ENCODE measurements at places on chromosomes 16 and 17. TPM values are rescaled to one million over a fixed set of nuclear protein-coding genes. Genes with fewer than 3 reads are reported as not detected.

KRTAP1-1 gene
- 9.9 TPM for total RNA-seq

CCDC78 gene
- 0.64 TPM for total RNA-seq

NXN gene
- 24.7 TPM for total RNA-seq

KRTAP4-12 gene
- not detected for total RNA-seq

KRTAP4-5 gene
- total RNA-seq = 19.2 TPM

DNA sequence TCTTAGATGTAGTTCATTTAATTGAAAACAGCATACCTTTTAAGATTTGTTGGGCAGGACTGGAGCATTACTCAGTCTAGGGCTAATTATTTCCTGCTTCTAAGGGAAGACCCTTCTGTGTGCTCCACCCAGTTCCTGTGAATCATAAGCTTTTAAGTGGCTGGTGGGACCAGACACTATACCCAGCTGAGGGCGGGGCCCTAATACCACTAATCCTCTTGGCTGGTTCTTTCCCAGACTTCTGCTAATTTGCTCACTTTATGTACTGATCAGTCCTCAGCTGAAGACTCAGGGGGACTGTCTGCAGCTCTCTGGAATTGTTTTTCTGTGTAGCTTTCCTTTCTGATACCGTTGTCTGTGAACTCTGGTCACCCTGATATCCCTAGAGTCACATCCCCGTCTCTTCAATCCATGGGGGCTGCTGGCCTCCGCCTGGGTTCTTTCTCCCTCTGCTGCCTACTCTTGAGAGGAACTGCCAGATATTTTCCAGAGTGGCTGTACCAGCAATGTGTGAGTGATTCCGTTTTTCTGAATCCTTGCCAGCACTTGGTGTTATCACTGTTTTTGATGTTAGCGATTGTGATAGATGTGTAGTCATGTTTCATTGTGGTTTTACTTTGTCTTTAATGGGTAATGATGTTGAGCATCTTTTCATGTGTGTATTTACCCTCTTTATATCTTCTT lies 35.1 kb downstream of the MFSD11 start:
- H3K4me3 ChIP-seq = no peak overlapping the region
- DNase-seq = no peak
- peaks cover 13% of the 10 kb centered on the region for H3K4me1 ChIP-seq
- no peaks in the 10 kb centered on the region for H3K27me3 ChIP-seq
- H3K36me3 ChIP-seq = peaks cover 76% of the 10 kb centered on the region

GRCh38 chr17:58679263-58680037 lies 12.4 kb downstream of the TEX14 start:
- DNase-seq = no peak
- peak overlapping the region; percentile 19 for H3K27ac ChIP-seq
- H3K36me3 ChIP-seq = no peaks in the 10 kb centered on the region
- no peaks in the 10 kb centered on the region for H3K4me1 ChIP-seq
- H3K4me3 ChIP-seq = no peak overlapping the region
- H3K27me3 ChIP-seq = peaks cover 3% of the 10 kb centered on the region

- no peak for DNase-seq
- H3K27me3 ChIP-seq = peaks cover 4% of the 10 kb centered on the region
- H3K36me3 ChIP-seq = no peaks in the 10 kb centered on the region
- no peaks in the 10 kb centered on the region for H3K4me1 ChIP-seq
- H3K4me3 ChIP-seq = no peak overlapping the region
- no peak overlapping the region for H3K27ac ChIP-seq
Observed at GRCh38 chr16:22775220-22775922, 38.6 kb upstream of the HS3ST2 start.

- H3K4me1 ChIP-seq = peaks cover 38% of the 10 kb centered on the region
- H3K27ac ChIP-seq = peak overlapping the region; percentile 99
- H3K4me3 ChIP-seq = peak overlapping the region; percentile 99
- DNase-seq = peak; percentile 72
- H3K27me3 ChIP-seq = no peaks in the 10 kb centered on the region
Observed at GRCh38 chr17:40122136-40122998, 596 bp downstream of the MSL1 start.

DNA sequence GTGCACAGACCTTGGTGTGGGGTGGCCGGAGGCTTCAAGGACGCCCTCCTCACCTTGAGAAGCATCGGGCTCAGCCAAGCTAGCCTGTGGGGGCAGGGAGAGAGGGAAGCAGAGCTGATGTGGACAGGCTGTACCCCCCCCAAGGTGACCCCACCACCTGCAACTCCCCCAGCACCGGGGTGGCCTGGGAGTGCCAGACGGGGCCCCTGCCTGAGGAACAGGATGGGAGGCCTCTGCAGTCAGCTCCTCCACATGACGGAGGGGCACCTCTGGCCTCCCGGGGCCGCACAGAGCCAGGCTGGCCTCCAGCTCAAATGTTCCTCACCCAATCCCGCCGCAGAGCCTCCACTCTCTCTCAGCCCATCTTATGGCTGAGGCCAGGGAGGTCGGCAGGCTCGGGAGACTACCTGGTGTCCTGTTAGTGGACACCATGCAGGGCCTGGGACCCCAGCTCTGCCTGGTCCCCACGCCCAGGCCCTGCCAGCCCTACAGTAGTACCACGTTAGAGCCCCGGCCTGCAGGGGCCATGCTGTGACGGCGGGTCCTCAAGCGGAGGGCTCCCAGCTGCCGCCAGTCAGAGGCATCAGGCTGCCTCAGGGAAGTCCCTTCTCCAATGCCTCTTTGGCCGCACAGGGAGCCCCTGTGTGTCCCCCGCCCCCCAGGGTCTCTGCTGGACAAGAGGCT lies 19.4 kb upstream of the SLC38A10 start:
- no peak overlapping the region for H3K4me3 ChIP-seq
- H3K27me3 ChIP-seq = peaks cover 3% of the 10 kb centered on the region
- no peak for DNase-seq
- peaks cover 10% of the 10 kb centered on the region for H3K4me1 ChIP-seq
- H3K36me3 ChIP-seq = no peaks in the 10 kb centered on the region

DNA sequence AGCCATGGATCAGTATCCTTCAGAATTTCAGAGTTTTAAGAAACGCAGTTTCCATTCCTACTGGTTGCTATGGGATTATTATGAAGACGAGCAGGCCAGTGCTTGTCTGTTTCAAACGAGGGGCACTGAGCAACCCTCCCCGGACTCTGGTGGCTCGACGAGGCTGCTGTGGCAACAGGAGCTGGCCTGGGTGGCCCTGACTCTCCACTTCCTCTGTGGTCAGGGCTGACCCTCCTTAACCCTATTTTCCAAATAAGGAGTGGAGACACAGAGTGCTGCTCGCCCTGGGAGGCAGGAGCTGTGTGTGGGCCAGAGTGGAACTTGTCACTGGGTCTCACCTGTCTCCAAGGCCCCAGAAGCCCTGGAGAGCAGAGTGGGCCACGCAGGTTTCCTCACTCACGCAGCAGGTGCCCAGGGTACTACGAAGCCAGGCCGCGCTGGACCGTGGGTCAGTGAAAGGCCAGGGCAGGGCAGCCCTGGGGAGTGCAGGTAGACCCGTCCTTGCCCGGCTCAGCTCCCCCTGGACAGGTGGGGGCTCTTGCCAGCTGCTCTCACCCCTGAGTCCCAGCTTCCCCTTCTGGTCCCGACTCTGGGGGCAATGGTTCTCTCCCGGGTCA lies 3.3 kb downstream of the GALNS start:
- no peak for DNase-seq
- no peak overlapping the region for H3K4me3 ChIP-seq
- H3K4me1 ChIP-seq = peaks cover 25% of the 10 kb centered on the region
- no peaks in the 10 kb centered on the region for H3K27me3 ChIP-seq

GRCh38 chr17:53058031-53058430 lies 764.7 kb upstream of the KIF2B start:
- no peaks in the 10 kb centered on the region for H3K4me1 ChIP-seq
- H3K27ac ChIP-seq = no peak overlapping the region
- H3K36me3 ChIP-seq = no peaks in the 10 kb centered on the region
- H3K27me3 ChIP-seq = no peaks in the 10 kb centered on the region

- H3K27me3 ChIP-seq = no peaks in the 10 kb centered on the region
- H3K27ac ChIP-seq = no peak overlapping the region
- H3K36me3 ChIP-seq = no peaks in the 10 kb centered on the region
Observed at GRCh38 chr16:52676959-52677358, 130.0 kb upstream of the TOX3 start.

GRCh38 chr17:1744551-1745512 lies 2.2 kb downstream of the SERPINF2 start:
- H3K27me3 ChIP-seq = no peaks in the 10 kb centered on the region
- peak; percentile 66 for DNase-seq
- peaks cover 40% of the 10 kb centered on the region for H3K4me1 ChIP-seq
- no peaks in the 10 kb centered on the region for H3K36me3 ChIP-seq
- no peak overlapping the region for H3K4me3 ChIP-seq

DNA sequence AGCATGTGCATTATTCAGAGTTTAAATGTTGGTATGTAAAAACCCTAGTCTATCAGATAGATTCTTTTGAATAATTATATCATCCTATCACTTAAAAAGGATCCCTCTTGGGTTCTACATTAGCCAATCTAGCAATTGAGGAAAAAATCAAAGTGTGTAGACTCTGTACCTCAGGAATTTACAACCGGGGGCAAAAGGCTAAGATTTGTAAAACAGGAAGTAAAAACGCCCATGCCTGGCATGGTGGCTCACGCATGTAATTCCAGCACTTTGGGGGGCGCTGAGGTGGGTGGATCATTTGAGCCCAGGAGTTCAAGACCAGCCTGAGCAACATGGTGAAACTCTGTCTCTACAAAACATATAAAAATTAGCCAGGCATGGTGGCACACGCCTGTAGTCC lies 58.6 kb downstream of the SLC6A4 start:
- peaks cover 3% of the 10 kb centered on the region for H3K4me1 ChIP-seq
- no peak for DNase-seq
- H3K36me3 ChIP-seq = peaks cover 69% of the 10 kb centered on the region
- no peak overlapping the region for H3K27ac ChIP-seq
- H3K4me3 ChIP-seq = no peak overlapping the region
- no peaks in the 10 kb centered on the region for H3K27me3 ChIP-seq

- H3K27ac ChIP-seq = no peak overlapping the region
- DNase-seq = no peak
- no peaks in the 10 kb centered on the region for H3K4me1 ChIP-seq
- no peaks in the 10 kb centered on the region for H3K36me3 ChIP-seq
Observed at GRCh38 chr16:78942625-78943245, 657.8 kb downstream of the MAF start.

GRCh38 chr17:45172541-45173286 lies 11.0 kb downstream of the HEXIM2 start:
- DNase-seq = peak; percentile 79
- H3K27me3 ChIP-seq = no peaks in the 10 kb centered on the region
- peaks cover 60% of the 10 kb centered on the region for H3K4me1 ChIP-seq

GRCh38 chr17:53193044-53193443 lies 629.7 kb upstream of the KIF2B start:
- no peaks in the 10 kb centered on the region for H3K4me1 ChIP-seq
- H3K27ac ChIP-seq = no peak overlapping the region
- no peaks in the 10 kb centered on the region for H3K36me3 ChIP-seq
- H3K4me3 ChIP-seq = no peak overlapping the region

GRCh38 chr17:78196716-78197115 lies 9.6 kb downstream of the AFMID start:
- peaks cover 31% of the 10 kb centered on the region for H3K4me1 ChIP-seq
- H3K36me3 ChIP-seq = peaks cover 22% of the 10 kb centered on the region
- H3K27ac ChIP-seq = peak overlapping the region; percentile 88
- no peaks in the 10 kb centered on the region for H3K27me3 ChIP-seq
- no peak for DNase-seq
- no peak overlapping the region for H3K4me3 ChIP-seq

GRCh38 chr17:58005031-58005727 lies 1.9 kb downstream of the SRSF1 start:
- peak overlapping the region; percentile 97 for H3K4me3 ChIP-seq
- DNase-seq = no peak
- peaks cover 42% of the 10 kb centered on the region for H3K4me1 ChIP-seq
- H3K36me3 ChIP-seq = peaks cover 36% of the 10 kb centered on the region
- no peak overlapping the region for H3K27ac ChIP-seq

DNA sequence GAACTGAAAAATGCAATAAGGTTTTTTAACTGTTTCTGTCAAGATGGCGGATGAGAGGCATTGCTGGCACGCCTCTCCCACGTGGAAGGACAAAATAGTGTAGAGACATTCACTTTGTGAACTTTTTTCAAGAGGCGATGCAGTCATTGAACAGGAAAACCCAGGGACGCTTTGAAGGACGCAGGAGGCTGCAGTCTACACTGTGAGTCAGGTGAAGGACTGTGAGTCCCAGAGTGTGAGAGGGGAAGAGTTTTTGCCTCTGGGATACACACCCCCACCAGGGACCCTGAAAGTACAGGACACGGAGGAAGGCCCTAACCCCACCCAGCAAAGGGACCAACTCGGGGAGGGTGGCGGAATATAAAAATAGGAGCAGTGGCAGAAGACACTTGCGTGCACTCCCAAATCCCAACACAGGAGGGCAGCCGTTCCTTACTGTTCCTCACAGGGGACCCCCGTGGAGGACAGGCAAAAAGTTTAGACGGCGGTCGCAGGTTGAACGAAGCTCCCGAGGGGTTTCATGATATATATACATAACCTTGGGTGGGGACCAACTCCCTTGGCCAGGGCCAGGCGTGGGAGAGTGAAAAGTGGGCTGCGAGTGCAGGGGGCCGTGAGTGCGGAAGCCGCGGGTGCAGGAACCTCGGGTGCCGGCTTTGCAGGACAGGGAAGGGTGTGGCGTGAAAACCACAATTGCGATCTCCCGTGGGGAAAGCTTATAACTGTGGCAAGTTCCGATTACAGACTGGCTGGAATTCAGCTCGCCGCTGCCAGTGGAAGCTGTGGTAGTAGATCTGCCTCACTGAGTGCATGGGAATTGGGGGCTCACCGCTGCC lies 82.0 kb upstream of the ALOX12 start:
- H3K27me3 ChIP-seq = no peaks in the 10 kb centered on the region
- peak overlapping the region; percentile 39 for H3K4me3 ChIP-seq
- H3K36me3 ChIP-seq = no peaks in the 10 kb centered on the region
- peak; percentile 81 for DNase-seq
- H3K4me1 ChIP-seq = peaks cover 12% of the 10 kb centered on the region

GRCh38 chr17:21382560-21383495 lies 6.7 kb downstream of the KCNJ12 start:
- H3K27ac ChIP-seq = no peak overlapping the region
- H3K36me3 ChIP-seq = no peaks in the 10 kb centered on the region
- peaks cover 10% of the 10 kb centered on the region for H3K27me3 ChIP-seq
